Activated T-cell treated with anti-CD3 and anti-CD28 coated beads for 4 hours (primary cell): ENCODE measurements at places on chromosomes 2 and 18.

DNA sequence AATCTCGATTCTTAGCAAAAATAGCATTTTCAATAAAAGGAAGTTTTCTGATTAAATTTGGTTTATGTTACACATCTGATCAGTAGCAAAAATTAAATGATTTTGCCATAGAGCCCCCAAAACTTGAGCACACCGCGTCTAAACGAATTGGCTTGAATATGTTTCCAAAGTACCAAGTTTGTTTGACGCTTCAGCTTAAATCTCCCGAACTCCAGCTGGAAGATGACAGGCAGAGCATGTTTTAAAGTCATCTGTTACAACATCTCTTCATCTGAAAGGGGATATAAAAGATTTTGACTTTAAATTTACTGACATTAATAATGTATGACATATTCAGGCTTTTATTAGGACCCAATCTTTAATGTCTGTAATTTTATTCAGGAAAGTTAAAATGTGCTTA lies 129.8 kb downstream of the NCK2 start:
- no peak for DNase-seq

GRCh38 chr2:164109006-164109405 lies 373.2 kb upstream of the FIGN start:
- DNase-seq, result no peak

DNA sequence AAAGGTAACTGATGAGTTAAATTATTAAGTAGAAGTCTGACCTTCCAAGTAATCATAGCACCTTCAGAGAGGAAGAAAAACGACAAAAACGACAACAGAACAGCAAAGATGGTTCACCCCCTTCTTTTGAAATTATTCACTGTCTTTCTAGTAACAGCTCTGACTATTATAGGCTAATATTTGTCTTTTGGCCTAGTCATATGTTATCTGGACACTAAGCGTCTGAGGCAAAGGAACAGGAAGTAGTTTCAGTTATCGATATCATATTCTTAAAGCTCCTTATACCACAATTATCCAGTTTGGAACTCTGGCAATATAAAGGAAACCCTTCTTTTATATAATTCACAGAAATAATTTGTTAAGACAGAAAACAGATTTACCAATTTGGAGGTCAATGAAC lies 27.6 kb upstream of the SLC40A1 start:
- DNase-seq, result no peak

DNA sequence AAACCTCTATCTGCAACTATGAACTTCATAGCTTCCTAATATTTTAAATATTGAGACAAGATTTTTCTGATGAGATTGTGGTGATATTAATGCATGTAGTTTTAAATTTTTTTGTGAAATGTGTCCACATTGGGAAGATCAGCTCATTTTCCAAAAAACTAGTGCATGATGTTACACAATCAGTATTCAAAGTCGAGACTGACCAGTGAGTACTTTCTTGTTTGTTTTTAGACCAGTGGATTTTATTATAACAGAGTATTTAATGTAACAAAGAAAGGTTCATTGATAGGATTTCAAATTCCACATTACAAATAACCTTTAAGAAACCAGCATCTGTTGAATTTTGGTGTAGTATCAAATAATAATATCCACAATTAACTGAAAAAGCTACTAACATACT lies 99.3 kb downstream of the TTC27 start:
- DNase-seq, result no peak

- DNase-seq, result no peak
Measured at GRCh38 chr18:36376361-36376760, 78.8 kb downstream of the FHOD3 start.

- no peak for DNase-seq
Measured at GRCh38 chr18:39994498-39994897, 1960.5 kb upstream of the PIK3C3 start.

- no peak for DNase-seq
Measured at GRCh38 chr18:54119524-54120019, 104.9 kb downstream of the MBD2 start.

DNA sequence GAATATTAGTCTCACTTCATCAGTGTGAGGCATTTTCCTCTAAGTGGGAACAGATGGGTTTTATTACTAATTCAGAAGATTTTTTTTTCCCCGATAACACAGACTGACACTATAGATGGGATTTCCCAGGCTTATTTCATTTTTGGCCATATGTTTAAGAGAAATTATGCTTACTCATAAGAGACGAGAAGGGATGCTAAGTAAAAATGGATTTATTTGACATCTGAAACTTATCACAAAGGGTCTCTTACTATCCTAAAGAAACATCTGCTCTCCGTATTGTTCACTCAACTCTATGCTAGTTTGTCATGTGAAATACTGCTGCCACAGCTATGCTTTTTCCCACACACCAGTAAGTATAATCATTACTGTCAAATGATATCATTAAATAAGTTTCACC lies 1476.3 kb downstream of the LRP1B start:
- DNase-seq, result no peak
